NCI-H1417 treated with DMSO at 0.1 percent for 48 hours (cell line): ENCODE measurements at places on chromosomes 12 and 14.

DNA sequence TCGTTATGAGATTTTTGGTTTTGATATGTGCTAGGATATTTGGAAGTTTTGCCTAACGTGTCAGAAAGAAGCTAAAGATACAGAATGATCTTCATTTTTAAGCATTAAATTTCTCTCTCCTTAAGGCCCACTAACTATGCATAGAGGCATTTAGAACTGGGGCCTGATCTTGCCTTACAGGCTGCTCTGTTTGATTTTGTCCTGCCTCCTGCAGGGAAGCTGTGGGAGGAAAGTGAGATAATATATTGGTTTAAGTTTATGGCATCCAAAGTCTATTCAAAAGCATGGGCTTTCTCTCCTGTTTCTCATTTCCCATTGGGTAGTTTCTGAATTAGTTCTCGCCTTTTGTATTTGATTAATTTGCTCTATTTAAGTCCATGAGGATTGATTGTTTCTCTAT is 250.3 kb upstream of the FBXO33 start:
- DNase-seq, result no peak

DNA sequence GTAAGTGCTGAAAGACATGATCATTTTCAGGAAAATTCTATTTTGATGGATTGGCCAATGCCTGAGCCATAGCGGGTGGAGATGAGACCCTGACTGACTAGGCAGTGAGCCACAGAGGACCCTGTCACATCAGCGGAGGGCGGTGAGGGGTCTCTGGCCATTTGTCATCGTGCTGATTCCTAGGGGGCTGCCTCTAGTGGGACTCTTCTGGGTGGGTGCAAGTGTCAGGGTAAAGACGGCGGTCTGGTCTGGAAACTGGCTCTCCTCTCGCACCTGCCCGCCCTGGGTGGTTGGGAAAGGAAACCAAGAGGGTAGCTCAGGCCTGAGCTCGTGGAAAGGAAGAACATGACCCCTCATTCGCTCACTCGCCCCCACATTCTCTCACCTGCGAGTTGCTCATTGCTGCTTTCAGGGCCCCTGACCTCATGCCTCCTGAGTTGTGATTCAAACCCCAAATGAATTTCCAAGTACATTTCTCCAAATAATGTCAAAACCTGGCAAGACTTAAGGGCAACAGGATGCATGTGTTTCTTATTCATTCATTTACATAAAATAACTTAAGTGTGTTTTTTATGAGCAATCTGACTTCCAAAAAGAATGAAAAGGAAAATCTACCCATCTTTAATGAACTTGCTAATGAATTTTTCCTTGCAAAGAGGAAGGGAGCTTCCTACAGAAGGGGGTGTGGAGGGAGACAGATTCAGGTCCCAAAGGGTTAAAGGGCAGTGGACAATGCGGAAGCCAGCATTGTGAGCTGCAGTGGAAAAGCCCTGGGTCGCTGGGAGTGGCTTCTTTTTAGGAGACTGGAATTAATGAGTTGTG is 12.8 kb downstream of the MEG3 start:
- DNase-seq, result no peak

DNA sequence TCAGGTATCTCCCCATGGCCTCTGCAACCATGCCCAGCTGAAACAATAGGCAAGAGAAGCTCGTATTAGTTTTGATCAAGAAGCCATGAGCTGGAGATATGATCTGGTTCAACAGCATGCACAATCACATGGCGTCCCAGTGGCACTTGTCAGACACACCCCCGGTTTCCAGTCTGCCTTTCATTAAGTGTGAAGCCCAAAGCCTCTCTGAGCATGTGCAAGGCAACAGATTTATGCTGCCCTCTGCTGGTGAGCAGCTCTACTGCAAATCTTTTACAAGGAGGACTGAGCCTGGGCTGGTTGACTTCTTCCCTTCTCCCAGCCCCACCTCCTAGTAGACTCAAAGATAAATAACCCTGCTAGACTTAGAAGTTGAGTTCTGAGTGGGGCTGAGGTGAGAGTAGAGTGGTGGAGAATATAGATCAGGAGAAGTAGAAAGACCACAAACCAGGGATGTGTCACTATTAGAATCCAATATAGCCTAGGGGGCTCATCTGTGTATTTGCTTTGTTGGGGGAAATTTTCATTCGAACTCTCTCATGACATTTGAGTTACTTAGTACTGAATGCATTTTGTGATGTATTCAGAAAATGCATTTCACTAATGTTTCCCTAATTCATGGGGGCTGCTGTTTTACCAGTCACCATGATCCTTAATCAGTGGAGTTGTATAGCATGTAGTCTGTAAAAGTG is 53.7 kb upstream of the MBIP start:
- no peak for DNase-seq

- DNase-seq, result no peak
These were observed 3.2 kb upstream of the LHX5 start for GRCh38 chr12:113474635-113475436.

DNA sequence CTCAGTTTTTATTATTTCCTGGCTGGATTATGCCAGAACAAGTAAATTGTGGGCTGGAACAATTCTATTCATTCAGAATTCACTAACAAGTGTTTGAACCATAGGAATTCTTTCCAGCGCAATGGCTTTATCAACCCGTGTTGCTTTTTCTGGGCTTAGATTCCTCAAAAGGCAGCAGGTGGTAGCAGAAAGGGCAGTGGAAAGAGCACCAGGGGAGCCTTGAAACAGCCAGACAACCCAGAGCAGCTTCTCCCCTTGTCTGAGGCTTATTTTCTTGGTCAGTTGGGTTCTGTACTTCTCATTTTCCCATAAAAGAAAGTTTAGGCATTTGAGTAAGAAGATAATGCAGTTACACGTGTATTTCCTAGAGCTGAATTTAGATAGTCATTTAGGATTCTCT is 130.7 kb downstream of the OTOGL start:
- no peak for DNase-seq

- DNase-seq, result no peak
These were observed 2.1 kb downstream of the RNF10 start for GRCh38 chr12:120536064-120536791.

DNA sequence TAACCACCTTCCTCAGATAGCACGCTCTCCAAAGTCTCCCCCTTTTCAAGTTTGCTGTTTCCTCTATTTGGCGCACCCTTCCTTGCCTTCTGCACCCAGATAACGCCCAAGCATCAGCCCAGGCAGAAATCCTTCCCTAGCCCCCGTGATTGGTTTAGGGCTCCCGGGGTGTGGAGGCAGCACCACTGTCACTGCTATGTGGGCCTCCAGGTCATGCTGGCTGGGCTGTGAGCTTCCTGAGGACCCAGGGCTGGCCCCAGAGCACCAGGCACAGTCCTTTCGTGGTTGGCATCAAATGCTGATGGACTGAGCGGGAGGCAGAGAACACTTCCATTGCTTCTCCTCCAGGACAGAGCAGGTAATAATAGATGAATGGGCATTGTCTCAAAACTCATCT is 311.4 kb downstream of the BCL11B start:
- no peak for DNase-seq

DNA sequence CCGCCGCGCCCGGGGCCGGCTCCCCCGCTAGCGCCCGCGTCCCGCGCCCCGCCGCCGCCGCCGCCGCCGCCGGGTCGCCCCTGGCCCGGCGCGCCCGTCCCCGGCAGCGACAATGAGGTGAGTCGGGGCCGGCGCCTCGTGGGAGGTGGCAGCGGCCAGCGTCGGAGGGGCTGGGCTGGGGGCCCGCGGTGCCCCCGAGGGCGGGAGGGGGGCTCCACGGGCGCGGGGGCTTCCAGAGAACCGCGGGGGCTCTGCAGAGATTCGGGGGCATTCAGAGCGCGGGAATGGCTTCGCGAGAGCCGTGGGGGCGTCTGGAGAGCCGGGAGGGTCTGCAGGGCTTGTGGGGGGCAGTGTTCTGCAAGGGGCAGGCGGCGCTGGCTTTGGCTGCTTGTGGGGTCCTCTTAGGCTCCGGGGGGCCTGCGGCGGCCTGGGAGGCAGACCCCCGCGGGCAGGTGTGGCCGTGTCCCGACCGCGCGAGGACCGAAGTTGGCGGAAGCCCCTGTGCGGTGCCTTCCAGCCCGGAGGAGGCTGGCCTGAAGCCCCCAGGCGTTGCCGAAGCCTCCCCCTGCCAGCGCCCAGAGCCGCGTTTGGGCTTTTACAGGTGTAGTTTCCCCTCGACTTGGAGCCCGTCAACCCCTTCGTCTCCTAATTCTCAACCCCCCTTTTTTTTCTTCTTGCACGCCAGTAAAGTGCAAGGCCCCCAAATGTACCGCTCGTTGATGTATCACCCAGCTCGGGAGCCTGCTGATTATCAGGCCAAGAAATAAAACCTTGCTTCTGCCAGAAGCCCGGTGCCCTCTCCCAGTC is 93.1 kb upstream of the EVL start:
- no peak for DNase-seq

- no peak for DNase-seq
These were observed 336.3 kb downstream of the DAD1 start for GRCh38 chr14:22252686-22253085.

GRCh38 chr14:91303091-91303923 is 58.8 kb upstream of the GPR68 start:
- no peak for DNase-seq

DNA sequence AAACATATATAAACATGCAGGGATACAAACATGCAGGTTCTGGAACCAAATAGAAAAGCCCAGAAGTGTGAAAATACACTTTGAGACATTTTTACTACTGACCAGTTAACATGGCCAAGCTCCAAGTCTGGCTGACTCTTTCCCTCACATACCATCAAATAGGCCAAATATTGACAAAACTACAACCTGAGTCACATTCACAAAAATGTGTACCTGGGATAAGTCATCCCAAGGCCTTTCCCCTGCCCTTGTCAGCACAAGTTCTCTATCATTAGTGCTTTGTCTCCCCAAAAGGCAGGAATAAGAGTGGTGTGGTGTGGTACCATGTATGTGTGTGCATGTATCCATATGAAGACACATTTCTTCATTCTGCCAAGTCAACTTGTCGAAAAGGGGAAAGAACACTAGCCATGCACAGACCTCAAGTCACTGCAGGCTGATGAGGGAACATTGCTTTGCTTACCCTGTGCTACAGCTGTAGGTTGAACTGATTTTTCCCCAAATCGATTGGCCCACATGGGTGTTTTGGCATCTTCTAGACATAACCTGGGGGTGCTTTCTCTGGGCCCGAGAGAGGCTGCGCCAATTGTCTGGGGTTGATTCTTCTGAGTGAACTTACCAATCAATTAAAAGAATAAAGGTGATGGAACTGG is 14.9 kb downstream of the HOXC4 start:
- DNase-seq, result no peak

GRCh38 chr14:92987713-92988510 is 65.0 kb downstream of the CHGA start:
- DNase-seq, result no peak

DNA sequence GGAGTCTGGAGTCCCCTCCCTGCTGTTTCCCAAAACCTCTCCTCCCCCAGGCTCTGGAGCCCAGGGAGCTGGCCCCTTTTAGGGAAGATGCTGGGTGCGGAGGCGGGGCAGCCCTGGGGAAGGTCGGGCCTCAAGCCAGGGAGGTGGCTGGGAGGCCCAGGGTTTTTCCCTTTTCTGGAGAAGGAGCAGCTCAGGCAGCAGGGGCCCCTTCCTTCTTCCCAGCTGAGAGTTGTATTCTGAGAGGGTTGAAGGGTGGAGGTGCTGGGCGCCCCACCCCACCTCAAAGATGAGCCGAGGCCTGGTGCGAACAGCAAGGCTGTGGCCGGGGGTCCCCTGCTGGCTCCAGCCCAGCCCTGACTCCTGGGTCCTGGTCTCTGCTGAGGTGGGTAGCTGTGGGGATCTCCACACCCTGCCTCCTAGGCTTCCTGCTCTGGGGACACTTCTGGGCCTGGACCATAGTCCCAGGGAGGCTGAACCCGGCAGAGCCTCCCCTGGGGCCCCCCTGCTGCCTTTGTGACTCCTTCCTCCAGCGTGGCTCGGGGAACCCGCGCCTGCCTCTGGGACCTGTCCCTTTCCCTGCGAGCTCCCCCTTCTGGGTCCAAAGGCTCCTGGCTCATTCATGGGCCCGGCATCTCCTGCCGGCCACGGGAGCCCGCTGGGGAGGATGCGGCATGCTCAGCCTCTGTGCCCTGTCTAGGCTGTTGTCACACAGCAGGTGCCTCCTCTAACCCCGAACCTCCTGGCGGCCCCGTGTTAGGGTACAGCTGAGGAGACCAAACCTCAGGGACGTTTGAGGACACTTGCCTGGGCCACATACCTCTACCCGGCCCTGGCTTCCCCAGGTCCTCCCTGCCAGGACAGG is 4.4 kb downstream of the TRMT61A start:
- DNase-seq, result no peak

GRCh38 chr12:118053071-118053985 is 7.7 kb downstream of the WSB2 start:
- DNase-seq, result no peak

DNA sequence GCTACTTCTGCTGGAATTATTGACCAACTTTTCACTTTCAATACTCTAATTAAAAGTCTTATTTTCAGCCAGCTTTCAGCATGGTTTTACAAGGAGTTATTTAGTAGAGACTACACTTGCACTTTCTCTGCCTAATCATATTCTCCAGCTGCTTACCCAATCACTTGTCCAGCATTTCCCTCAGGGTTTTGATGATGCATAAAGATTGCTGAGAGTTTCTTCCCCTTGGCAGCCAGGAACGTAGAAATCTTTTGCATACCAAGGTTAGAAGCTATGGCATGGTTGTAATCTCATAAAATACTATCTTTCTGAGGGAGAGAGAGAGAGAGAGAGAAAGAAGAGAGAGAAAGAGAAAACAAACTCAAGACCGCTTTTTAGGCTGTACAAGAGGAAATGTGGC is 10.8 kb downstream of the OR4Q3 start:
- no peak for DNase-seq

DNA sequence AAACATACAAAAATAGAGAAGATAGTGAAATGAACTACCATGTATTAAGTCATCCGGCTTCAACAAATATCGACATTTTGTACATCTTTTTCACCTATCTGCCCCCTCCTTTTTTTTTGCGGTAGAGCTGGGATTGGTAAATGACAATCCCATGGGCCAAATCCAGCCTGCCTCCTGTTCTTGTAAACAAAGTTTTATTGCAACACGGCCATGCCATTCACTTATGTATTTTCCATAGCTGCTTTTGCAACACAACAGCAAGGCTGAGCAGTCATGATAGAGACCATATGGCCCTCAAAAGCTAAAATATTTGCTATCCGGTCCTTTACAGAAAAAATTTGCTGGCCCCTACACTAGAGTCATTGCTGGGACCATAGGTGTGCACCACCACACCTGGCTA is 58.1 kb upstream of the PLEKHG3 start:
- no peak for DNase-seq

GRCh38 chr12:61991661-61992060 is 268.5 kb upstream of the USP15 start:
- DNase-seq, result no peak

- DNase-seq, result no peak
These were observed 8.7 kb upstream of the SMUG1 start for GRCh38 chr12:54197431-54197909.

DNA sequence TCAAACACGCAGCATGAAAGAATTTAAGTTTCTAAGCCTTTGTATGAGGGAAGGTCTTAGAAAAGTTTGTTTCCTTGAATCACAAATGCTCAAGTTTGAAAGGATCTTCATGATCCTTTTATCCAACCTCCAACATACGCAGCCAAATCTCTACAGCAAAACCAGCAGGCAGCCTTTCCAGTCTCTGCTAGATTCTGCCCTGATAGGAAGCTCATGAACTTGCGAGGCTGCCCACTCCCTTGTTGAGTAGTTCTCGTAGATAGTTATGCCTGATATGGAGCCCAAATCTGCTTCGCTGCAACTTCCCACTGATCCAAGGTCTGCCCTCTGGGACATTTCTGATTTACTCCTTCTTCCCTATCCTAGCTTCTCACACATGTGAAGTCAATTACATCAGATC is 272.9 kb downstream of the EGLN3 start:
- no peak for DNase-seq
